CD8-positive, alpha-beta memory T cell (primary cell): ENCODE measurements at places on chromosomes 12 and 14.

DNA sequence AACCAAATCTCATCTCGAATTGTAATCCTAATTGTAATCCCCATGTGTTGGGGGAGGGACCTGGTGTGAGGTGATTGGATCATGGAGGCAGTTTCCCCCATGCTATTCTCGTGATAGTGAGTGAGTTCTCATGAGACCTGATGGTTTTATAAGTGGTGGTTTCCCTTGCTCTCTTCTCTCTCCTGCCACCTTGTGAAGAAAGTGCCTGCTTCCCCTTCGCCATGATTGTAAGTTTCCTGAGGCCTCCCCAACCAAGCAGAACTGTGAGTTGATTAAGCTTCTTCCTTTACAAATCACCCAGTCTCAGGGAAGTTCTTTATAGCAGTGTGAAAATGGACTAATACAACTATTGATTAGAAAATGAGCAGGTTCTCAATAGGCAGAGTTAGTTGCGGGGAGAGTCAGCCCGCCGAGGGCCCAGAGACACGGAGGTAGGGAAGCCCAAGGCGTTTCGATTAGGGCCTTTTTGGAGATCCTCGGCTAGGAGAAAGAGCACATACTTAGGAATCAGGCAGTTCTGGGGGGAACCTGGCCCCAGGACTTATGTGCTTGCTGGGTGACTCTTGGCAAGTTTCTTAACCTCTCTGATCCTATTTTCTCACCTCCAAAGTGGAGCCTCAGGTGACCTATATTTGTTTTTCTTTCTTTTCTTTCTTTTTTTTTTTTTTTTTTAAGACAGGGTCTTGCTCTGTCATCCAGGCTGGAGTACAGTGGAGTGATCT, 65.7 kb downstream of the MVK start:
- no peak for DNase-seq

DNA sequence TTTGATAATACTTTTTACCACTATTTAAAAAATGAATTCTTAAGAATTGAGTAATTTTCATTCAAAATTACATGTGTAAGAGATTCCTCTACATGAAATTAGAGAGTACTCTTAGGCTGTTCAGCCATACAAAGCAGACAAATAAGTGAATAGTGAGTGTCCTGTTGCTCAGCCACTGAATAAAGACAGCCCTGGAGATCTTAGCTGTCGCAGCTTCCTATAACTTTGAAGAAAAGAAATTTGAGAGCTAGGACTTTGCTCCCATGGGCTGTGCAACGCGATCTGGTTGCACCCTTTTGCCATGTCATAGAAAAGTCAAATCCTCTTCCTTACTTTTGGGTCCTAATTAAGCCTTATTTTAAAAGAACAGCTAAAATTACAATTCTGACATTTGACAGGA, 40.9 kb upstream of the LRIG3 start:
- DNase-seq: no peak

DNA sequence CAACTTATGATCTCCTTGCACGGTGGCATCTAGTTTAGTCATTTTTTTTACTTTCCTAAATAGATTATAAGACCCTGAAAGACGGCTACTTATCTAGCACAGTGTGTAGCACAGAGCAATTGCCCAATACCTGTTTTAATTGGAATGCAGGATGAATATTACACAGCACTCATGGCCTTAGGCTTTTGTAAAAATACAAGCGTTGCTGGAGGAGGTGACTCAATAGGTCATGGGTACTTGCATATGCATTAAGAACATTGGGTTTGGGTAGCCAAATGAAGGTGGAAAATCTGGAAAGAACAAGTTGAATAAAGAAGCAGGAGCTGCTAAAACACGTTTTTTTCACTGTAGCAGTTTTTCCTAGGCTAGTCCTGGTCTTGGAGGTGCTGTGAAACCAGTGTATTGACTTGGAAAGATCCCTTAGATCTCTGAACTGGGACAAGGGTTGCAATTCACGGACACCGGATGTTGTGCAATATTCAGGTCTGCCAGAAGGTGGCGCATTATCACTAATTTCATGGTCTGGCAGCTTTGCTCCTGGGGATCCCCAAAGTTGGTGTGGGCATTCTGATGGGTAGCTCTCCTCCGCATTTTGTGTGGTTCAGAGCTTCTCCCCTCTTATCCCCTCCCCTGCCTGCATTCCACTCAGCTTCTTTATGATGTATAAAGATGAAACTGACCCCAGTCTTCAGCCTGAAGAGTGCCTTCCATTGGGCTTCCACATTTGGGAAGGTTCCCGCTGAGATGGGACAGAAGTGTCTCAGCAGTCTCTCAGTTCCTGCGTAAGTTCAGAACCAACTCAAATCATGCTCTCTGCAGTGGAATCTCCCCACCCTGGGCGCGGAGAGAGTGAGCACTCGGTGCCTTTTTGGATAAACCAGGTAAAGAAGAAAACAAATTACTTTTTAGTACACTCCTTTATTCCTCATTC, 278.3 kb downstream of the NRXN3 start:
- DNase-seq: no peak

DNA sequence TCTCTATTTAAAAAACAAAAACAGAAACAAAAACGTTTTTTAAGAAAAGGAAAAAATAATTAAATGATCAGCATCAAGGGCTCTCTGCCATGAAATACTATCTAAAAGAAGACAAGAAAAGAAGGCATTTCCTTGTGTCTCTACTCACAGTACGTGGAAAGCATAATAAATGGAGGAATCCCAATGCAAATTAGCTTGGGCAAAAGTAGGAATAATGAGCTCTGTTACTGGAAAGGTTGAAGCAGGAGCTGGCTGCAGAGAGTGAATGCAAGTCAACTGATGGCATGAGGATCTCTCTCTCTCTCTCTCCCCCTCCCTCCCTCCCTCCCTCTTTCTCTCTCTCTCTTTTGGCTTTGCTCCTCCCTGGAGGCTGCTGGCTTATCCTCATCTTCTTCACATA, 85.9 kb downstream of the TBX3 start:
- no peak for DNase-seq

DNA sequence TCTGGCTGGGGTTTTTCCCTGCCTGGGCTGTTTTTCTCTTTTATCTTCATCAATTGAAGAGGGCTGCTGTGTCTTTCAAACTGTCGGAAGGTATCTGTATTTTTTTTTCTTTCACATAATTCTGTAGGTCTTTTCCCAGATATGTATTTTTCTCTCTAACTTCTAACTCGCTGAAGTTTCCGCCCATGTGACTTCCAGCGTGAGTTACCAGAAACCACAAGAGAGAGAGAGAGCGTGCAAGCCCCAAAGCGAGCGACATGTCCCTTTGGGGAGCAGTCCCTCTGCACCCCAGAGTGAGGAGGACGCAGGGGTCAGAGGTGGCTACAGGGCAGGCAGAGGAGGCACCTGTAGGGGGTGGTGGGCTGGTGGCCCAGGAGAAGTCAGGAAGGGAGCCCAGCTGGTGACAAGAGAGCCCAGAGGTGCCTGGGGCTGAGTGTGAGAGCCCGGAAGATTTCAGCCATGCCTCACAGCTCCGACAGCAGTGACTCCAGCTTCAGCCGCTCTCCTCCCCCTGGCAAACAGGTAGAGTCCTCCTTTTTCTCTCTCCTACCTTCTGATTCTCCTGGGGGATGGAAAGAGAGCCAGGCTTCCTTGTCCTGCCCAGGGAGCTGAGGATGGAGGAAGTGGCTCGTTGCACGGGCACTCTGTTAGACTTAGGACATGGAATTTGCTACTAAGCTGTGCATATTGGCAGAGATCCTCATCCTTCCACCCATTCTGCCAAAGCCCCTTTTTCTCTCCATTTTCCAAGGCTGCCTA, at the start of gene BATF:
Gene BATF (plus strand): TSS at position 246 of the 759 bp plus-strand sequence. CDS start 214 bp downstream, at position 460.
- DNase-seq: peak; percentile 64

- DNase-seq: no peak
Measured at GRCh38 chr14:91078095-91078737, 17.8 kb upstream of the RPS6KA5 start.

DNA sequence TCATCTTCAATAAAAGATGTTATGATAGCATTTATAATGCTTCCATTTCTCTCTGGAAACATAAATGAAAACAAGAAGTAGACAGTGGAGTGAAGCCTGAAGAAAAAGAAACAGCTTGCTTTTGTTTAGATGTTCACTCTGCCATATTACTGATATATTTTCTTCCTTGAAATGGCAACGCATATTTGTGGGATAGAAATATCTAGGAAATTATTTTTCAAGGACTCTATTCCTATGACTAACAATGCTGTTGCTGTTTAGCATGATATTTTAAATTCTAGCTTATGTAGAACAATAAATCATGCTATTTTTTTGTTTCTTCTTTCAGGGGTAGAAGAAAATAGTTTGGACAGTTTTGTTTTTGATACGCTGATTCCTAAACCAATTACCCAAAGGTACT, 359.0 kb downstream of the NAV3 start:
- DNase-seq: no peak

DNA sequence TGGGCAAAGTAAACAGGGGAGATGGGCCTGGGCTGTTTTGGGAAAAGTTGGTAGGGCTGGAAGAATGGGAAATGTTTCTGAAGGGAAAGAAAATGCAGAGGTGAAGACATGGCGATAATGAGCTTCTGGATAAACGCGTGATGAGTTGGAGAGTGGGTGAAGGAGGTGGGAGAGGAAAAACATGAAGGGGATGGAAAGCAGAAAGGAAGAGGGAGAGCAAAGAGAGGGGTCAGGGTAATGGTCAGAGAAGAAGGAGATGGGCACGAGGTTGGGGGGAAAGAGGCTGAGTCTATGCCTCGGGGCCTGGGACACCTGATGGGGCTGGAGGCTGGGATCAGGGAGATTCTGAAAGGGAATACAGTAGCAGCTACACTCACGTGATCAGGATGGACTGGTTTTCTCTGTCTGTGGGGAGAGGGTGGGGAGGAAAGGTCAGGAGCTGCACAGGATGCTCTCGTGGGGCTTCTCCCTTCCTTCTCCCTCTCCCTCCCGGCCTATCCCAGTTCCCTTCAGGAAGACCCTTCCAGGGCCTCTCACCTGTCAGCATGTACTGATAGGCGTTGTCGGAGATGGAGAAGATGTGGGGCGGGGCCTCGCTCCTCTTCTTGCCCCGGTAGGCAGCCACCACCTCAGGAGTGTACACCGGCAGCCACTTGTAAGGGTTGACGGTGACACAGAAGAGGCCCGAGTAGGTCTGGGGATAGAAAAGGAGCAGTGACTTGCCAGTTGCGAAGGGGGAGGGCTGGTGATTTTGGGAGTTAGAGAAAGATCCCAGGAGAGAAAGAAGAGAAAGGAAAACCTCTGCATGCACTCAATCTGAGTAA, 3.1 kb downstream of the MYH7 start:
- DNase-seq: no peak

- no peak for DNase-seq
Measured at GRCh38 chr12:67655829-67656228, 7.3 kb downstream of the DYRK2 start.

DNA sequence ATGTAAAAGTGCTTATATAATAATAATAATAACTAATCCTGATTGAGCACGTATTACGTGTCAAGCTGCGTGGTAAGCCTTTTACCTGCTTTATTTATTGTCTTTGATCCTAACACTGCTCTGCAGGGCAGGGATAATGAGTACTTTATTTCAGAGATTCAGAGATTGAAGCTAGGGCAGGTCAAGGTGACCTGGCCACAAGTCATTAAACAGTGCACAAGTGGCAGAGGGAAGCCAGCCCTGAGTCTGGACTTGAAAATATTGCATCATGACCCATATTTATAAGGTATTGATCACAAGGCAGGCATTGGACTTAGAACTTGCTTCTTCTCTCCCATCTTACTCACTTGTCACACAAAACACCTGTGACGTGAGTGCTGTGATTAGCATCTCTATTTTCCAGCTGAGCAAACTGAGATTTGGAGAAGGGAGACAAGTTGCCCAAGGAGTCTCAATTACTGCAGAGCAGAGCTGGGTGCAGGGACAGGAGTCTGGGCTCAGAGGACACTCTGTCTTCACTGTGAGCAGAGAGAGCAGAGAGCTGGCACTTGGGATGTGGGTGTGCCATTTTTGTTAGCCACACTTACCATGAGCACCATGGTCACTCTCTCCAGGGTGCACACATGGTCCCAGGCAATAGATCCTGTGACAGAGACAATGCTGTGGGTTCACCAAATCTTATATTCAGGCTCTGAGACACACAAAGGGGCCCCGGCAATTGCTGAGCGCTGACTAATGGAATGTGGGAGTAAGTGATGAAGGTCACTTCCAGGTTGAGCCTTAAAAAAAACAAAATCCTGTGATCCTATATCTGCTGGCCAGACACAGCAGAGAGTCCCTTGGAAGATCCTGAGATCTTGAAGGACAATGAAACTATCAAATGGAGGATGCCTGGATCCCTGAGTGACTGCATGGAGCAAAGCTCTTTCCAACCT, 113.2 kb upstream of the MED13L start:
- DNase-seq: no peak

DNA sequence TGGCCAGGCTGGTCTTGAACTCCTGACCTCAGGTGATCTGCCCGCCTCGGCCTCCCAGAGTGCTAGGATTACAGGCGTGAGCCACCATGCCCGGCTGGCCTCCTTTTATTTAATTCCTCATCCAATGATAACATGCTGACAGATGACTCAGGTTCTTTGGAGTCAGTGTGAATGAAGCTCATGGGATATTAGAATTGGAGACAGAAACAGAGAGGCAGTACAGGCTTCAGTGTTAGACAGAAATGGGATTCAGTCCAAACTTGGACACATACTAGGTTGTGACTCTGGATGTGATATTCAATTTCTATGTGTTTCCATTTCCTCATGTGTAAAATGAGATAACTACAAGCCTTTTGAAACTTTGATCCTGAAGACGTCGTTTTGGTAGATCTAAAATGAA, 47.3 kb downstream of the PDE3A start:
- no peak for DNase-seq

- DNase-seq: no peak
Measured at GRCh38 chr12:1058423-1058822, 67.4 kb downstream of the ERC1 start.

GRCh38 chr14:25537846-25538455, 488.0 kb upstream of the STXBP6 start:
- DNase-seq: no peak

DNA sequence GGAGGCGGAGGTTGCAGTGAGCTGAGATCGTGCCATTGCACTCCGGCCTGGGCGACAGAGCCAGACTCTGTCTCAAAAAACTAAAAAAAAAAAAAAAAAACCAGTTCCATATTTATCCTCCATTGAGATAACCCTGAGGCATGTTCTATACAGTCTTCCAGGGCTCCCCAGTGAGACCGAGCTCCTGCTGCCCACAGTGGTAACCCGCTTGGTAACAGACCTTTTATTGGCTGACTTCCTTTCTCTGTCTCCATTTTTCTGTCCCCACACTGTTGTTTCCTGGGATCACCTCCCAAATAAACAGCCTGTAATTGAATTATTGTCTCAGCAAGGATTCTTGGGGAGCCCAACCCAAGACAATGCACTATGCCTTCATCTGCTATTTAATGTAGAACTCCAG, 42.8 kb upstream of the BICDL1 start:
- DNase-seq: no peak

DNA sequence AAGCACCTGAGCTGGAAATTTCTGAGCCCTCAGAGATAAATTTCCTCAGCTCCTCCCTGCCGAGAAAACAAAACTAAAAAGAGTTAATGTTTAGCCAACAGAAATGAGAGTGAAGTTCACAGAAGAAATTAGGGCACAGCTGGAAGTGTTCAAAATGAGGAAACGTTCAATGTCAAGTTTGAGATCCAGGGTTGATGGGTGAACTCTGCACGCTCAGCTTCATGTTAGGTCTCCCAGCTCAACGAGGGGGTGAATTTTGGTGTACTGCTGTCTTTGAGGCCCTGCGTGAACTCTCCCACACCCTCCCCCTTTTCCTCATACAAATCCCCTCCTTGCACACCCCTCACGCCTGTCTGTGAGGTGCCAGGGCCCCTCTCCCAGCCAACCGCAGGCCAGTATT, 13.3 kb upstream of the OAS3 start:
- DNase-seq: no peak

GRCh38 chr12:3256103-3256631, 179.0 kb downstream of the TSPAN9 start:
- no peak for DNase-seq

- DNase-seq: no peak
Measured at GRCh38 chr12:32885831-32886230, 10.7 kb downstream of the PKP2 start.
